ENCODE measurements at places on chromosomes 13 and 19. TPM values are rescaled to one million over a fixed set of nuclear protein-coding genes. Genes with fewer than 3 reads are reported as not detected.

Gene CRB3
- not detected for total RNA-seq

DNA sequence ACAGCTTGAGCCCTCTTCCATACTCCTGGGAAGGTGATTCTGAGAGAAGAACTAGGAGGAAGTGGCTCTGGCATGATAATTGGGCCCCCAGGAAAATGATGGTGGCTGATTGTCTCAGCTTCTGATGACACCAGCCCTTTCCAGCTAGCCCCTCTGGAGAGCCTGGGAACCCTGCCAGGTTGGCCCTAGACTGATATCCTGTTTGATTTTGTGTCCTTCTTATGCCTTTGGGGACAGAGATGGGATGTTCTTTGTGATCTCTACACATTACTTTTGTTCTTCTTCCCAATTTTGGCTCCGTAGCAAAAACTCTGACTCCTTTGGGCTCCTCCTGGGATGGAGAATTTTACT lies 39.7 kb downstream of the ERICH6B start:
- H3K36me3 ChIP-seq = no peaks in the 10 kb centered on the region
- no peaks in the 10 kb centered on the region for H3K4me1 ChIP-seq
- no peak overlapping the region for H3K4me3 ChIP-seq
- DNase-seq = no peak
- H3K27me3 ChIP-seq = no peaks in the 10 kb centered on the region

DNA sequence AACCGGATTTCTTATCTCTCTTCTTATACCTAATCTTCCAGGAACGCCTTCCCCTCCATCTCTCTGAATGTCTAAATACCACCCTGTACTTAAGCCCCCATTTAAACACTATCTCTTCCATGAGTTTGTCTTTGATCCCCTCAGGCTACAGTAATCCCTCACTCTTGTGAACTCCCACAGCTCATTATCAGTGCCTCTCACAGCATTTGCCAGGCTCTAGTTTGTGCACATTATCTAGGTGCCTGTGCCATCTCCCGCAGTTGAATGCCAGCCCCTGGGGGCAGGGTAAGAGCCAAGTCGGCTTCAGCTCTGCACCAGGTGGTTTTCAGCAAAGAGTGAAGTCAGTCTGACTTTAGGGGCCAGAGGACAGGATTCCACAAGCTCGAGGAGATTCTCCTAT lies 71.4 kb downstream of the FREM2 start:
- H3K4me3 ChIP-seq = no peak overlapping the region
- DNase-seq = no peak
- H3K4me1 ChIP-seq = no peaks in the 10 kb centered on the region

DNA sequence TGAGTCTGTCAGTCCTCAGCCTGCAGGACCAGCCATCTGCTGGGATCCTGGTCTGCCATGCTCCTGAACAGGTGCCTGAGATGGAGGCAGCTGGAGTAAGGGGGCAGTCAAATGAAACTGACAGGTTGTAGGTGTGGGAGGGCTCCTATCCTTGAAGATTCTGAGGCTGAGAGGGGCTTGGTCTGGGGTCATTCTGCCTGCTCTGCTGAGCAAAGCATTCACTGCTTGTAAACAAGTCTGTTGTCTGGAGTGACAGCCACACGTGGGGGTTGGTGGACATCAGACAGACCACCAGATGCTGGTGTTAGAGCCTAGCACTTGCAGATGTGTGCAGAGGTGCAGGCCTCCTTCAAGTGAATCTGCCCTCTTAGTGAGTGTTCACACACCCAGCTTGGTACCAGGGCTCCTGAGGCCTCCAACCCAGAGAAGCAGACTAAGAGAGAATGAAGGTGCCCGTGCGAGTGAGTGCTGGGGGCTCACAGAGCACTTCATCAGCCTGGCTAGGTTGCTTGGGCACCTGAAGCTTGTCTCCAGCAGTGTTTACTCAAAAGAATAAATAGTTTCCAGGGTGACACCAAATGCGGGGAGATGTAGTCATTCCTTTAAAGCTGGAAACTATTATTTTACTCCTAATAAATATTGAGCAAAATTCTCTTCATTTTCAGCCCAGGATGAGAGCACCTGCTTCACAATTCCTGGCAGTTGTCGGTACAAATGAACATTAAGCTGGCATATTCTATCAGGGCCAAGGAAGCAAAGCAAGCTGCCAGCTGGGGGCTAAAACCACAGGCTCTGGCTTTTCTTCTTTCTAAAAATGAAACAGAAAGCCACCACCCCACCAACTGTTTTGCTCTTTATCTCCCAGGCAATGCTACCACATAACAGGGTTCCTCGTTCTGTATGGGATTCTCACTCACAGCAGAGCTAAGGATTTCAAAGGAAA lies 82.3 kb downstream of the RNASEH2B start:
- peaks cover 15% of the 10 kb centered on the region for H3K4me1 ChIP-seq
- peak overlapping the region; percentile 57 for H3K27ac ChIP-seq
- H3K36me3 ChIP-seq = no peaks in the 10 kb centered on the region
- H3K27me3 ChIP-seq = no peaks in the 10 kb centered on the region
- no peak for DNase-seq
- no peak overlapping the region for H3K4me3 ChIP-seq

DNA sequence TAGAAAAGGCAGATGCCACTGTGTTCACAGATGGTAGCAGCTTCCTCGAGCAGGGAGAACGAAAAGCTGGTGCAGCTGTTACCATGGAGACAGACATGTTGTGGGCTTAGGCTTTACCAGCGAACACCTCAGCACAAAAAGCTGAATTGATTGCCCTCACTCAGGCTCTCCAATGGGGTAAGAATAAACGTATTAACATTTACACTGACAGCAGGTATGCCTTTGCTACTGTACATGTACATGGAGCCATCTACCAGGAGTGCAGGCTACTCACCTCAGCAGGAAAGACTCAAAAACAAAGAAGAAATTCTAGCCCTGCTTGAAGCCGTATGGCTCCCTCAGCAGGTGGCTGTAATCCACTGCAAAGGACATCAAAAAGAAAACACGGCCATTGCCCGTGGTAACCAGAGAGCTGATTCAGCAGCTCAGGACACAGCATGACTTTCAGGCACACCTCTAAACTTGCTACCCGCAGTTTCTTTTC lies 197.7 kb downstream of the ZNF737 start:
- H3K36me3 ChIP-seq = no peaks in the 10 kb centered on the region
- no peaks in the 10 kb centered on the region for H3K27me3 ChIP-seq
- H3K27ac ChIP-seq = no peak overlapping the region
- no peak for DNase-seq
- no peak overlapping the region for H3K4me3 ChIP-seq

DNA sequence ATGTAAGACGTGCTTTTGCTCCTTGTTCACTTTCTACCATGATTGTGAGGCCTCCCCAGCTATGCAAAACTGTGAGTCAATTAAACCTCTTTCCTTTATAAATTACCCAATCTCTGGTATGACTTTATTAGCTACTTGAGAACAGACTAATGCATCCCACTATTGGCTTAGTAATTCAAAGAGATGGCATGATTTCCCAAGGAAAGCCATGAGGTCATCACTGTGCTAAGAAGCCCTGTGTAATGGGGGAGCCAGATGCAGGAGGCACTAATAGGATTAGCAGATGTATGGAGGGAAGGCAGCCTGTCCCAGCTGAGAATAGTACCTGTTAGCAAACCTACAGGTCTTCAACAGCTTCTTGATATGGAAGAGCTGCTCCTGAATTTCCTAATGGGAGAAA lies 38.1 kb downstream of the RUBCNL start:
- no peak for DNase-seq
- H3K4me1 ChIP-seq = no peaks in the 10 kb centered on the region
- no peaks in the 10 kb centered on the region for H3K27me3 ChIP-seq
- no peak overlapping the region for H3K27ac ChIP-seq
- H3K36me3 ChIP-seq = no peaks in the 10 kb centered on the region
- no peak overlapping the region for H3K4me3 ChIP-seq

- no peak overlapping the region for H3K4me3 ChIP-seq
- H3K27ac ChIP-seq = no peak overlapping the region
- DNase-seq = no peak
- no peaks in the 10 kb centered on the region for H3K4me1 ChIP-seq
Observed at GRCh38 chr13:71546881-71547280, 320.1 kb downstream of the DACH1 start.

DNA sequence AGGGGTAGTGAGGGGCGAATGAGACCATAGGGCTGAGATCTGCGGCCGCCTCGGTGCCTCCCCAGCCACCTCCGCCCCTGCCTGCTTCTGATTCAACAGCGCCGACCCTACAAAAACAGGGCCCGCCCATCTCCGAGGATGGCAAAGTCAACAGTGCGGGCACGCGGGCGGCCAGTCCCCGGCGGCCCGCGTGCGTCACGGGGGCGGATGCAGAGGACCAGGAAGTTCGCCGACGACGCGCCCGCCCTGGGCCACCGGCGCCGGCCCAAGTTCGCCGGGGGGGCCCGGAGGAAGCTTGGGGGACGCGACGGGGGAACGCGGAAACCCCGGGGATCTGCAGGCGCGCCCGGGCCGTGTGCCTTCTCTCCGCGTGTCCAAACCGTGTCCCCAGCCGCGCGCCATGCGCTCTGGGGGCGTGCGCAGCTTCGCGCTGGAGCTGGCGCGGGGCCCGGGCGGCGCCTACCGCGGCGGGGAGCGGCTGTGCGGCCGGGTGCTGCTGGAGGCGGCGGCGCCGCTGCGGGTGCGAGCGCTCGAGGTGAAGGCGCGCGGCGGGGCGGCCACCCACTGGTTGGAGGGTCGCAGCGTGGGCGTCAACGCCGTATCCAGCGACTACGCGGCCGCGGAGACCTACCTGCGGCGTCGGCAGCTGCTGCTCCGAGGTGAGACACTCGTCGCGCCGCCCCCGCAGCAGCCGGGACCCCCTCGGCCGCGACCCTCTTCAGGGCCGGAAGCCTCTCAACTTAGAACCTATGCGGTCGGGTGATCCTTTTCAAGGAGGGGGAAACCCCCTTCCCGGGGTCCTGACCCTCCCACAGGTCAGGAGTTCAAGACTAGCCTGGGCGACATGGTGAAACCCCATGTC lies 6.8 kb upstream of the ARRDC2 start:
- H3K27me3 ChIP-seq = no peaks in the 10 kb centered on the region
- H3K27ac ChIP-seq = peak overlapping the region; percentile 95
- no peaks in the 10 kb centered on the region for H3K36me3 ChIP-seq
- peaks cover 4% of the 10 kb centered on the region for H3K4me1 ChIP-seq

GRCh38 chr13:62687732-62688131 lies 1272.1 kb upstream of the PCDH20 start:
- H3K27ac ChIP-seq = no peak overlapping the region
- DNase-seq = no peak
- H3K36me3 ChIP-seq = no peaks in the 10 kb centered on the region
- no peaks in the 10 kb centered on the region for H3K27me3 ChIP-seq
- H3K4me3 ChIP-seq = no peak overlapping the region

Gene PLIN4
- total RNA-seq = 15.1 TPM

DNA sequence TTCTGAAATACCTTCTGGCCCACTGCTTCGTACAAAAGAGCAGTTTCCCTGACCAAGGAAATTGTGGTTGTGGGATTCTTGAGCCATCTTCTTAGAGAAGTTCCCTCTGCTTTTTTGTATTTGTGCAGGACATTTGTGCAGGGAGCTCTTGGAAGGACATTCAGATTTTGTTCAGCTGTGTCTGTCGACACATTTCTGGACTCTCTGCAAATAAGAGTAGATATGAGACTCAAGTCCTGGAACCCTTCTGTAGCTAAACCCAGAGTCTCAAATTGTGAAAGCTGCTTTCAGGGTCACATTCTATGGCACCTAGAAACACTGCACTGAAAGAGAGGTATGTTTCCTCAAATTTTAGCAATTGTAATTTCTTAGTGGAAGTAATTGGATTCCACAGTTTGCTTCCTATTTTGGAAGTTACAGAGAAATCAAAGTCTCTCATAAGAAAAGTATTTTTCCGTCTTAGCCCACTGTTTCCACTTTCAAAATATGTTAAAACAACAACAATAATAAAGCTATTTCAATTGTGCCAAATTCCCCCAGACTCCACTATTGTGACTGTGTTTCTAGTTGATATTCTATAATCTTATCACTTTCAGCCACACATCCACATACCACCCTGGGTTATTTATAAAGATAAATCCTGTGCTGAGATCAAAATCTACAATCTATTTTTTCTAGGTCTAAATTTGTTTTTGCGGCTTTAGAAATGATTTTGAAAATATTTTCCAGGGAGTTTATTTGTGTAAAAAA lies 224.0 kb downstream of the COG6 start:
- no peaks in the 10 kb centered on the region for H3K27me3 ChIP-seq
- no peaks in the 10 kb centered on the region for H3K36me3 ChIP-seq
- no peak overlapping the region for H3K27ac ChIP-seq

DNA sequence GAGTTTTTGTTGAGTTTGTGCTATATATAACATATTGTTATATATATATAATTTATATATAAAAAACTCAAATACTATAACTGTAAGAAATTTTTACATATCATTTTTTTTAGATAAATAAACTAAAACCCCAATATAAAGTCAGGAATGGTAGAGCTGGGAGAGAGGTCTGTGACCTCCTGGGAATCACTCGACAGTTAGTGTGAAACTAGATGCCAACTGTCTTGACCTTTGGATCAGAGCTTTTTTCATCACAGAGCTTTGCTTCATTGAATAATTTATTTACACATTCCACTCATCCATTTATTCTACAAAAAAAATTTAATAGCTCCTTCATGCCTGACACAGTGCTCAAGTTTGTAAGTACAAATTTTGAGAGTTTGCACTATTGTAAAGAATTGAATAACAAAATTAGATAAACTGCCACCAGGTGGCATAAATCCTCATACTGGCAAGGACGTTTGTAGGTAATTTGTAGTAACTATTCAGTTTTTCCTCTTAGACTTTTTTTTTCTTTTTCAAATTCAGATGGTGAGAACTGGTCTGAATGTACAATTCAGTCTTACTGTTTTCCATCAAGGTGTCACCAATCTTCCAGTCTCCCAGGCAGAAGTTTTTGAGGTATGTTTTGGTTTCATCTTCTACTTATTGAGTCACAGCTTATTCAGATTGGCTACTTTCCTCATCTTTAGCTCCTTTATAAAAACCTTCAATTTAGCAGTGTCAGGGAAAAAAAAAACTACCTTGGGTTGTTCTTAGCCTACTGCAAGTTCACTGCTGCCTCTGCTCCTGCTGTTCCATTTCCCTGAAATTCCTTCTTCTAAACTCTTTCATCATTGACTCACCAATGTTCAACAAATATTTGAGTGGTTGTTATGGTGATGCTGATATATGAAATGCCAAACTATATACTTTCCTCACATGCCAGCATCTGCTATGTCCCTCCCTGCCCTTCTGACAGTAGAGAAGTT lies 28.7 kb downstream of the LACC1 start:
- no peak overlapping the region for H3K4me3 ChIP-seq
- no peak overlapping the region for H3K27ac ChIP-seq
- H3K36me3 ChIP-seq = no peaks in the 10 kb centered on the region
- no peaks in the 10 kb centered on the region for H3K4me1 ChIP-seq
- no peak for DNase-seq

Gene NTF4
- not detected for total RNA-seq

Gene FGF21
- not detected for total RNA-seq

DNA sequence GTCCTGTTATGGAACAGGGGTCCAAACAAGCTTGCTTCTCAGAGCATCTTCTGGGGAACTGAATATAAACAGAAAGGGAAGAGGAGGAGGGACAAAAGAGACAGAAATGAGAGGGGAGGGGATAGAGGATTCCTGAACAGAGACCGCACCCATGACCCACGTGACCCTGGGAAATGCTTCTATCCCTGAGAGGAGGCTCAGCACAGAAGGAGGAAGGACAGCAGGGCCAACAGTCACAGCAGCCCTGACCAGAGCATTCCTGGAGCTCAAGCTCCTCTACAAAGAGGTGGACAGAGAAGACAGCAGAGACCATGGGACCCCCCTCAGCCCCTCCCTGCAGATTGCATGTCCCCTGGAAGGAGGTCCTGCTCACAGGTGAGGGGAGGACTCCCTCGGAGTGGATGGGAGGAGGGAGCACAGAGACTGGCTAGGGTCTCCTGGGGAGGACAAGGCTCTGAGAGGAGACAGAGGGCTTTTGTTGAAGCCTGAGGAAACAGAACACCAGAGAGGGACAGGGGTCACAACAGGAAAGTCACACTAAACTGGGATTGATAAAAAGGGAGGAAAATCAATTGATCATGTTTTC lies at the start of gene CEACAM6:
CEACAM6 (plus strand) TSS at position 203 of the 586 bp plus-strand sequence; CDS start at position 312, 109 bp downstream.
- no peaks in the 10 kb centered on the region for H3K36me3 ChIP-seq
- H3K4me3 ChIP-seq = no peak within 1 kb of the TSS

Gene ZNF433
- not detected for total RNA-seq

Gene OR7D2
- total RNA-seq = not detected

All from ascending aorta (tissue), 2 donors.